ENCODE measurements at places on chromosomes 7 and 10.

DNA sequence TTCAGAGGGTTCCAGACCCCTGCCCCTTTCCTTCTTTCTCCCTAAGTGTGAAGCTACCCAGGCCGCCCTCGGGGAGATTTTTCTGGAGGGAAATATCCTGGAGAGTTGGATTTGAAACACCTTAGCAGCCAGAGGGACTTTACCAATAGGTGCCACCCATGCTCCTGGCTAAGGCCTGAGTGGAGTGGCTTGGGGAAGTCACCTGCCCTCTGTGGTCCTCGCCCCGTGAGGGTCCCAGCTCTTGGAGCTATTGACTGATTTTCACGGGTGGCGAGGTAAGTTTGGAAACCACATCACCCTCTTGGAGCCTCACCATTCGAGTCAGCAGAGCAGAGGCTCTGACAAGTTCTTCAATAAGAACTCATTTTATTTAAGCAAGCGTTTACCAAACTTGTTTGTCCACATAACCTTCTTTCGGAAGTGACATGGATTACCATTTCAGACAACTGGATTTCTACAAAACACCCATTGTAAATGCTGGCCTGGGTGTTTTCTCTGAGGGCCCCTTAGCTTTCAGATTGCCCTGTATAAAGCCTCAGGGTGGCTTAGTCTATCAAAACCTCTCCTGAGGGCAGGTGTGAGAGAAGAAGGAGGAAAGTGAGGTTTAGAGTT, 20.4 kb downstream of the AQP1 start:
- no peak for DNase-seq

DNA sequence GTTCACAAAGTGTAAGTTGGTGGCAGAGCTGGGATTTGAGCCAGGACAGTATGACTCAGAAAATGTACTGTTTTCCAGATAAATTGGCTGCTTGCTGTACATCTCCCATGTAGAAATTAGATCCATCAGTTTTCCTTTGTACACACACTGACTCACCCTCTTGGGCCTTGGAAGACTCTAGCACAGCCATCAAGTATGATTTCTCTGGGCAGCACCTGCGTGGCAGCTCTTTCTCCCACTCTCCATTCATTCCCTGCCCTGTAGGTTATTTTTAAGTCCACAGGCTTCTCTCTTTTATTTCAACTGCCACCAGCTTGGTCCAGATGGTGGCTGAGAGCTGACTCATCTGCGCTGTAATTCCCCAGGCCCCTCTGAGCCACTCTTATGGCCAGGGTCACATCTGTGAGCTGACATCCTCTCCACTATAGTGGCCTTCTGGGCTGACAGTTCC, 28.3 kb upstream of the SDK1 start:
- DNase-seq, result no peak

DNA sequence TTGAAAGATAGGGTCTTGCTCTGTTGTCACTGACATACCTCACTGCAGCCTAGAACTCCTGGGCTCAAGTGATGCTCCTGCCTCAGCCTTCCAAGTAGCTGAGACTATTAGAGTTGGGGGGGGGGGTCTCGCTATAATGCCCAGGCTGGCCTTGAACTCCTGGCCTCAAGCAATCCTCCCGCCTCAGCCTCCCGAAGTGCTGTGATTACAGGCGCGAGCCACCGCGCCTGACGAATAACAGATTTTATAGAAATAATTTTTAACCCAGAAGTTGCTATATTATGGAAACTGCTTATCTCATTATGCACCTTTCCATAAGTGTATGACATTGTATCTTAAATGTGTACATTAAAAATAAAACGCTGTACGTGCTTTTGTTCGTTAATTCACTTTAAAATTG, 846 bp downstream of the ANKRD26 start:
- DNase-seq, result no peak

DNA sequence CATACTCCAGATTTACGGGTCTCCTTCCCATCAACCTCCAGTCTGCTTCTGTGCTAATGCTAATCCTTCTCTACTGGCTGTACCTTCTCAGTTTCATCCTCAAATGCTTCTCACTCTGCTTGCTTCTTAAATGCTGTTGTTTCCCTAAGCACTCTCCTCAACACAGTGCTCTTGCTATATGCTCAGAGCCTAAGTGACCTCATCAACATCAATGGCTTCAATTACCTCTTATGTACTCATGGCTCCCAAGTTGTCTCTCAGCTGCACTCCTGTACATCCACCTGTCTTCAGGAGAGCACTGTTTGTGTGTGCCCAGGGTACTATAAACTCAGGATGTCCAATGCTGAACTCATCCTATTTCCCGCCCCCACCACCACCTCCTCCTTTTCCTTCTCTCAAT, 22.5 kb downstream of the ELAPOR2 start:
- no peak for DNase-seq

- no peak for DNase-seq
Observed at GRCh38 chr7:91427051-91427450, 162.8 kb downstream of the FZD1 start.

DNA sequence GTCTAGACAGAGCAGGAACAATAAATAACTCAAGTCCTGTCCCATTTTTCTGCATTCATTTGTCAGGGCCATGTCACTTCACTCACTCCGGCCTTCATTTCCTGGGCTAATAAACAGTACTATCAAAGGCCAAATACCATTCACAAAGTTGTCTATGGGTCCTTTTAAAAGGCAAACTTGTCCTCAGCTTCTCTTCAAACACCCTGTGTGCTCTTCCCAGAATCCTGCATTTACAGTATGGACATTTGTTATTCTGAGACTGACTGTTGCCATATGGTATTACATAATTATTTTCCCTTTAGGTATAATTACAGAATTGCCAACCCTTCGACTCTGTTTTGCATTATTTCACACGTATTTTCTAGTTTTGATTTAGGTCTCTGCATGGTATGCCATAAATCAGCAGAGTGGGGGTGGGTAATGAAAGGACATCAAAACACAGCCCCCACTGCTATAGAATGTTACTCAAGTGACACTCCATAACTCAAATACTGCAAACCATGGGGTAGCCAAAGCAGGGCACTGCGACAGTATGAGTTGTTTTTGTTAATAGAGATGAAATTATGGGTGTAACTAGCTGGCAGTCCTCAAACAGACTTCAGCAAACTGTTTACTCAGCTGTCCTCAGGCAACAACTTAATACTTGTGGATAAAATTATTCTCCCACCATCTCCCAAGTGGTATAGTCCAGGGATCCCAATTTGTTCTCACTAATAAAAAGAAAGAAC, 183.7 kb downstream of the TRIL start:
- DNase-seq, result no peak

DNA sequence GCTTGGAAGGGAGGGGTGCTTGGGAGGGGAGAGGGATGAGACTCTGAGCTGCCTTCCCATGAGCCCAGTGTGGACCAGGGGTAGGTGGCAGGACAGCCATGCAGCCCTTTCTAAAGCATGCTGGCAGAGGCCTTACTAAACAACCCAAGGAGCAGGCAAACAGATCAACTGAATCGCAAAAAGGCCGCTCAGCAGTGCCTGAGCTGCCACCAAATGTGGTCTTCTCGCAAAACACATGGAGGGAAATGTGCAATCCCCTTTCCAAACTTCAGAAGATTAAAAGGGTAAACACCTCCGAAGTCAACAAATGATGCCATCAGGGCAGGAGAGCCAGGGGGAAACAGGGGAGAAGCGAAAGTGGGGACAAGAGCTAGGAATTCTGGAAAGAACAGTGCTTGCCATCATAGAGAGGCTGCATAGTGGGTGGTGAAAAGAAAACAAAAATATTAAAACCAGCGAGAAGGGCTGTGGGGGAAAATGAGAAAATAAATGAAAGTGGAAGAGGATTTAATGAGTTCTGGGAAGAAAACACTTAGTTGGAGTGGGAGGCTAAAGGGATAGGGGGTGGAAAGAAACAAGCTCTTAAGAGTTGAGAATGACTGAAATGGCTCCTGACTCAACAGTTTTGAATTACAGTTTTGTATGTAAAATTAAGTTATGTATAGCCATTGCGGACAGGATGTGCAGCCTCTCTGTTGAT, 62.2 kb upstream of the ZNF32 start:
- DNase-seq, result no peak

GRCh38 chr7:135966341-135967043, 10.7 kb downstream of the MTPN start:
- DNase-seq, result no peak

DNA sequence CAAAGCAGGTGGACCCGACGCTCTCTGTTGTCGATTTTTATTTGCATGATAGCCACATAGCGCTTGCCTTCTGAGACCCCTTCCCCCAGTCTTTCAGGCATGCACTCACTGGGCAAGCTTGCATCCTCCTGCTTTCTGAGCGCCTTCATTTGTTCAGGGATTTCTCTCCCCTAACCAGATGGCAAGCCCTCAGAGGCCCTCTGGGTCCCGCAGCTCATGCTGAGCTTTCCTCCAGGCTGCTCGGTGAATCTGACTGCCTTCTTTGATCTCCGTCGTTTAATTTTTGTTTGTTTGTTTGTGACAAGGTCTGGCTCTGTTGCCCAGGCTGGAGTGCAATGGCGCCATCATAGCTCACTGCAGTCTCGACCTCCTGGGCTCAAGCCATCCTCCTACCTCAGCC, 58.8 kb downstream of the ITIH5 start:
- no peak for DNase-seq

GRCh38 chr10:95039281-95039680, 30.0 kb downstream of the CYP2C8 start:
- no peak for DNase-seq

DNA sequence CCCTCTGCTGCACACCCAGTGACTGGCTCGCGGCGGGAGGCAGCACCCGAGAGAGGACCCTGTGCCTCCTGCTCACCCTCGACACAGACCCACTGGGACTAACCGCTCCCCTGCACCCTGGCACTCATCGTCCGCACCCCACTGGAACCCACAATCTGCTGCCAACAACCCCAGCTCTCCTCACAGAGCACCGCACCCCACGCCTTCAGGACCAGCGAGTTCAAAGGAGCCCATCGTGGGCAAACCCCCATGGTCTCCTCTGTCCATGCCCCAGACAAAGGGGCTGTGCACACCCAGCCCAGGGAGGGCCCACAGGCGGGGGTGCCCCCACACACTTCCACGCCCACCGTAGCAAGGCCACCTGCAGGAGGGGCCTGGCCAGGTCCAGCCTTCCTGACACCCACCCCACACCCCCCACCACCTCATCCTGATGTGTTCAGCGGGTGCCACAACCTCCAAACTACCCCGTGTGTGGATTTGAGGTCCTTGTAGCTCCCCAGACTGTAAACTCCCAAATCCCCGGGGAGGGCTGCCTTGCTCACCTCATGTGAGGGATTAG, 14.0 kb downstream of the RASGEF1A start:
- DNase-seq, result no peak

DNA sequence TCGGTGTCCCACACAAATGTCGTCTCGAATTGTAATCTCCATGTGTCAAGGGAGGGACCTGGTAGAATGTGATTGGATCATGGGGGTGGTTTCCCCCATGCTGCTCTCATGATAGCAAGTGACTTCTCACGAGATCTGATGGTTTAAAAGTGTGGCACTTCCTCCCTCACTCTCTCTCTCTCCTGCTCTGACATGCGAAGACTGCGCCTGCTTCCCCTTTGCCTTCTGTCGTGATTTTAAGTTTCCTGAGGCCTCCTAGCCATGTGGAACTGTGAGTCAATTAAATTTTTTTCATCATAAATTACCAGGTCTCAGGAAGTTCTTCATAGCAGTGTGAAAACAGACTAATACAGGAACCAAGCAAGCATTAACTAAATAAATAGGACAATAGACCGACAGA, 229.1 kb downstream of the GFRA1 start:
- no peak for DNase-seq

- DNase-seq, result no peak
Observed at GRCh38 chr7:3151784-3152183, 108.1 kb upstream of the CARD11 start.

GRCh38 chr10:50497758-50498157, 126.0 kb downstream of the SGMS1 start:
- no peak for DNase-seq

DNA sequence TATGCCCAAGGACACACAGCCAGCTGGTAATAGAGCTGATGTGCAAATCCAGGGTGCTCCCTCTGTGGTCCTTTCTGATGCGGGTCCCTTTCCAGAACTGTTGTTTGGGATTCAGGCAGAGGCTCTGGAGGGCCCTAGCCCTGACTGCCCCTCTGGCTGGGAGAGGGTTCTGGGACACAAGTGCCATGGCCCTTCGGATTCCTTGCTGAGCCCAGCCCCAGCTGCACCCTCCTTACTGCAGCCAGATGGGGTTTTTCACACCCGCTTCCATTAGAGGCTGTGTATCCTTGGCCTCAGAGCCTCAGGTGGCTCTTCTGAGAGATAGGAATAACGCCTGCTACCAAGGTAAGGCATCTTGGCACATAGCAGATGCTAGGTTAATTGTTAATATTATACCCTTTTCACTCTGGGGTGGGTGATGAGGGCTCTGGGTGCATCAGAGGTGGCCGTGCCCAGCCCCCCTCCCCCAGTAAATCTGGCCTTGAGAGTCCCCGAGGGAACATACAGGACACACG, 89.8 kb upstream of the LRRC4 start:
- no peak for DNase-seq

DNA sequence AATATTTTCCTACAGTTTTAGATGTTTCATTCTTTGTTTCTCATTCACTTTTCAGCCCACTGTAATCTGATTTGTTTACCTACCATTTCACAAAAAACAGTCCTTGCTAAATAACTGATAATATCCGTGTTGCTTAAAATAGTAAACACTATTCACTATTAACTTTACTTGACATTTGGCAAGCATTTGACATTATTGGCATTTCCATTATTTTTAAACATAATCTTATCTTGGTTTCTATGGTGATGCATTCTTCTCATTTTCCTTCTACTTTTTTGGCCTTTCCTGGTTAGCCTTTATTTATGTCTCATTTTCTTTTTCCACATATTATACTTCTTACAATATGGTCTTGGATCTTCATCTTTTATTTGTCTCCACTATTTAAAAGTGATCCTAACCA, 715.3 kb downstream of the DNAJB9 start:
- no peak for DNase-seq

- DNase-seq, result no peak
Observed at GRCh38 chr7:149696280-149696679, 77.1 kb downstream of the ZNF467 start.

DNA sequence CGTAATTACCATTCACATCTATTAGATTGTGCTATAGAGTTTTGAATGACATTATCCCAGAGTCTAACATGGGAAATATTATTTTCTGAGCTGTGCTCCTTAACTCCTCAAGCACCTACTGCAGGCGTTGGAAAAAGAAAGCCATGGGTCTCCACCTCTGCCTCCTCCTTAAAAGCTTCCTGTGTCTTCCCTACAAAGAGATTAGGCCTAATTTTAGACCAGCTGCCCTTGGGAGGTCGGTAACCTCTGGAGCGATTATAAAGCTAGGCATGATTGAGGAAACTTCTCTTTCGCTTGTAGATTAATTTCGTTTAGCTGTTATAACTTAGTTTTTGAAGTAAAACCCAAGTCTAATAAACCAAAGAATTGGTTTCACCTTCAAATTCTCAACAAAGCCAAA, 75.2 kb downstream of the PLXDC2 start:
- DNase-seq, result no peak
